HuH-7 (cell line): ENCODE measurements at places on chromosomes 5 and 9.
A peak's percentile ranks its signal among the peaks of the same experiment; 100 is the strongest.

GRCh38 chr5:144812763-144813162 is 642.1 kb downstream of the KCTD16 start:
- no peak for DNase-seq

DNA sequence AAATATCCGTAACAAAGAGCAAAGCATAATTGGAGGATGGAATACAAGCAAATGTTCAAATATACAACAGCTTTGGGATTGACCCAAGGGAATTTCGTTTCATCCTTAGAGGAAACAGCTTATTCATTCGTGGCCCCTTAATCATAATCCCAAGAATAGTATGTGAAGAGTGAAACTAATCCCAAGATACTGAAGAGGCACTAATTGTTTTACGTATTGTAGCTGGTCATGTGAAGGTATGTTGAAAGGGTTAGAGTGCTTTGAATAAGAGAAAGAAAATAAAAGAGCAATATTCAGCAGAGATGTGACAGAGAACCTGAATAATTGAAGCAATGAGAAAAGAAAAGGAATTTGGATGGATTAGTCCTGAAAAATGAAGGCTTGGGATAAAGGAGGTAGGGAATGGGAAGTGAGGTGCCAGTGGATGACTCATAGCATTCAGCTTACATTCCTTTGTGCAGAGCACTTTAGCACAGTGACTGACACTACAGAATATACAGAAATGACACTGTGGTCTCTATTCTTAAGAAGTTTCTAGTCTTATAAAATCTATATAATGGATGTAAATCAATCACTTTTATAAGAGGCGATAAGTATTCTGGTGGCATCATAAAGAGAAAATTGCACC is 221.9 kb downstream of the TLR4 start:
- no peak for DNase-seq

GRCh38 chr9:3548648-3549047 is 22.8 kb upstream of the RFX3 start:
- DNase-seq, result no peak

- no peak for DNase-seq
Measured at GRCh38 chr5:19853616-19854240, 134.3 kb downstream of the CDH18 start.

DNA sequence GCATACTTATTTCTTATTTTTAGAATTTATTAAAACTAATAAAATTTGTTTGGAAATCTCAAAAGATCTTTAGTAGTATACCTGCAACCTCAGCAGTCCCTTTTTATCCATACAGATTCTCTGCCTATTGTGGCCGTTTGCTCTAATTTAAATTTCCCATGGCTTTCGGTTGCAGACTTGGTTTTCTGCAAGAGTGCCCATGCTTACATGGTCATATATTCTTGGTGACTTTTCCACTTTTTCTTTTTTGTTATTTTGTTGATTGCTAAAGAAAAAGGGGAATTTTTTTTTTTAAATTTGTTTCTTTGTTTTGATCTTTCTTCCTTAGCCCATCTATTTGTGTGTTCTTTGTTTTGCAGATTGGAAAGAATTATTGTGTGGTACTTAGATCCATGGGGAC is 20.6 kb downstream of the ZCCHC7 start:
- DNase-seq, result no peak

- no peak for DNase-seq
Measured at GRCh38 chr5:33490071-33490665, 49.4 kb downstream of the TARS1 start.

- no peak for DNase-seq
Measured at GRCh38 chr9:96603305-96604003, 16.2 kb downstream of the CDC14B start.

GRCh38 chr9:69444791-69445190 is 119.8 kb downstream of the ENTREP1 start:
- DNase-seq, result no peak

DNA sequence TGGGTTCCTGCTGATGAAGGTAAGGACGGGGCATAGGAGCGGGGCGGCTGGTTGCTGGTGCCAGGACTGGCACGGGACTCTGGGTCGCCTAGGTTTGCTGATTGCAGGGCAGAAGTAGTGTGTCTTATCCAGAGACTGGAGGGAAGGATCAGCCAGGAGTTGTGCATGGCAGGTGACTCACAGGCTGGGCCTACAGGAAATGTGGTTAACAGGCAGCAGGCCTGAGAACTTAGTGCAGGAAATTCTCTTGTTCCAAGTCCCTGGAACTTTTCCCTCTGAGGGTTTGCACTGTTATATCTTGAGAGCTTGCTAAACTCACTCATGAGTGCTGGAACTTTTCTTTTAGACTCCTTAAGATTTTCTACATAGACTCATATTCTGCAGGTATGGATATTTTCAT is 95.1 kb downstream of the ANXA2R start:
- no peak for DNase-seq

- DNase-seq, result no peak
Measured at GRCh38 chr9:109886041-109886440, 106.0 kb downstream of the PALM2AKAP2 start.

GRCh38 chr5:95256991-95257390 is 27.9 kb downstream of the MCTP1 start:
- DNase-seq, result no peak

DNA sequence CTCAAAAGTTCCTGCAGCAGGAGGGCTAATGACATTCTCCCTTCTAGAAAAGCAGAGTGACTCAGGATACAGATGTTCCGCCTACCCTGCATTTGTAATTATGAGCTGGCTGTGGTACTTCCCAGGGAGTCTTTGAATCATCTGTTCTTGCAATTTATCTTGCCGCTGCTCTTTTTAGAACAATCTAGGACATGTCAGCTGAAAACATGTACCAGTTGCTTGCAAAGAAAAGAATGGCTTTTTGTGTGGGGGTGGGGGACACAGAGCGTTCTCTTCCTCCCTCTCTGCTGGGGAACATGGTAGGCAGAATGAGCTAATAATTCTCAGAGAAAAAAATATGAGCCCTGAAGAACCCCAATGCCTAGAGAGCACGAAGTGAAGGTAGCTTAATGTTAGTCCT is 51.7 kb upstream of the TUT7 start:
- no peak for DNase-seq

GRCh38 chr9:20396509-20396908 is 225.8 kb downstream of the MLLT3 start:
- no peak for DNase-seq

- peak; percentile 41 for DNase-seq
Measured at GRCh38 chr5:78295035-78295961, 800 bp upstream of the AP3B1 start.

- DNase-seq, result no peak
Measured at GRCh38 chr5:41306005-41306404, 92.7 kb upstream of the C6 start.

DNA sequence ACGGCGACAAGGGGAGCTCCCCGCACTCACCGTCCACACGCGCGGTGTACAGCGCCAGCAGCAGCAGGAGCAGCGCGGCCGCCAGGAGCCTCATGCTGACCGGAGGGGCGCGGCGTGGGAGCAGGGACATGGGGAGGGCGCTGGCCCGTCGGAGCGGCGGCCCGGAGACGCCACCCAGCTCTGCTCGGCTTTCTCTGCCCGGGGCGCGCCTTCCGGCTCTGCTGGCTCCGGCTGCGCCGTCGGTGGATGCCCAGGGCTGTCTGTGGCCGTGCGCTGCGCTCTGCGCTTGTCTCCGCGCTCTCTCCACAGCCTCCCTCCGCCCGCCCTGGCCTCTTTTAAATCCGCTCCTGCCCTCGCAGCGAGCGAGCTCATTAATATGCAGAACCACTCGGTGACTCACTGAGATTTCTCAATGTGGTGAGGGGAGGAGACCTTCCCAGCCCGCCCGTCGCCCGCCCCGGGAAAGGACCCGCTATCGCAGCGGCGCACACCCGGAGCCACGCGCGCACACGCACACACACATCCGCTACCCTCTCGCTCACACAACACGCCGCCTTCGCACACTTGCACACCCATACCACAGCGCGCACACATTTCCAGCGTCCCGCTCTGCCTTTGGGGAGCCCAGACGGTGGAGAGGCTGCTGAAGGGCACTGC is at the start of gene CXCL14:
Gene CXCL14 (minus strand): TSS at position 307 of the 657 bp plus-strand sequence. CDS start 213 bp downstream, at position 94.
- DNase-seq, result no peak

DNA sequence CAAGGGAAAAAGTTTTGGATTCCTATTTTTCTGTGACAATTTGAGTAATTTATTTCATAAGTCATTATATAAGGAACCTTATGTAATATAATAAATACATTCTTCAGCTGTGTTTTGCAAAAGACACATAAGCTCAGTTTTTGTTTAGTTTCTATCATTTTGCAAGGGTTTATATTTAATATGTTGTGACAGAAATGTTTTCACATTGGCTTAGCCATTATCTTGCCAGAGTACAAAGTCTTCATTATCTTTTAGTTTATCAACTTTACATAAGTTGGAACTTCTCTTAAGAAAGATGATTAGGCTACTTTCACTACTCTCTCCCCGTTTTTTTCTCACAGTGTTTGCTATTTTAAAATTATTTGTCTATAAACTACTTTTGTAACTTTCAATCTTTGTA is 54.8 kb downstream of the ERCC6L2 start:
- DNase-seq, result no peak

DNA sequence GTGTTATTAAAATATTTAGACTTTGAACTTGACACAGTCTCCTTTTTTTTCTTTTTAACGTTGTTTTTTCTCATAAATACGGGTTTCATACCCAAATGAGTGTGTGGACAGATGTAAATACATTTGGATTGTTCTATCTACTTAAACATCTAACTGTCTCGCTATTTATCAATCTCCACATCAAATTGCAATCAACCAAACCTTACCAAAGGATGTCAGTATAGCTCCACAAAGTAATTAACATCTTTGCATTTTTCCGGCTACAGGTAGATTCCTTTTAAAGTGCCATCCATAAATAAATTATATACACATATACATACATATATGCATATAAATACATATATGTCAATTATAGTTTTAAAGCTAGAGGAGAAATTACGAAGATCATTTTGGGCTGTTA is 705 bp upstream of the CDH10 start:
- no peak for DNase-seq

GRCh38 chr5:72369711-72370110 is 49.5 kb downstream of the PTCD2 start:
- no peak for DNase-seq

DNA sequence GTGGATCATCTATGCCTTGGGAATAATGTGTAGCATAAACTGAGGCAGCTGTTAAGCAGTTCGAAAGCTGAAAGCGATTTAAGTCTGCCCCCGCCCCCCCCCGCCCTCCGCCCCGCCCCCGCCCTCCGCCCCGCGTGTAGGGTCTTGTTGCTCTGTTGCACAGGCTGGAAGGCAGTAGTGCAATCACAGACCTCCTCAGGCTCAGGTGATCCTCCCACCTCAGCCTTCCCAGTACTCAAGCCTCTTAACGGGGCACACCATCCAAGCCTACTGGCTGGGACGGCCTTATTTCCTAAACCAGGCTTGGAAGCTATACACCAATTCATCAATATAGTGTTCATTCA is 945 bp downstream of the ANKDD1B start:
- peak; percentile 47 for DNase-seq

DNA sequence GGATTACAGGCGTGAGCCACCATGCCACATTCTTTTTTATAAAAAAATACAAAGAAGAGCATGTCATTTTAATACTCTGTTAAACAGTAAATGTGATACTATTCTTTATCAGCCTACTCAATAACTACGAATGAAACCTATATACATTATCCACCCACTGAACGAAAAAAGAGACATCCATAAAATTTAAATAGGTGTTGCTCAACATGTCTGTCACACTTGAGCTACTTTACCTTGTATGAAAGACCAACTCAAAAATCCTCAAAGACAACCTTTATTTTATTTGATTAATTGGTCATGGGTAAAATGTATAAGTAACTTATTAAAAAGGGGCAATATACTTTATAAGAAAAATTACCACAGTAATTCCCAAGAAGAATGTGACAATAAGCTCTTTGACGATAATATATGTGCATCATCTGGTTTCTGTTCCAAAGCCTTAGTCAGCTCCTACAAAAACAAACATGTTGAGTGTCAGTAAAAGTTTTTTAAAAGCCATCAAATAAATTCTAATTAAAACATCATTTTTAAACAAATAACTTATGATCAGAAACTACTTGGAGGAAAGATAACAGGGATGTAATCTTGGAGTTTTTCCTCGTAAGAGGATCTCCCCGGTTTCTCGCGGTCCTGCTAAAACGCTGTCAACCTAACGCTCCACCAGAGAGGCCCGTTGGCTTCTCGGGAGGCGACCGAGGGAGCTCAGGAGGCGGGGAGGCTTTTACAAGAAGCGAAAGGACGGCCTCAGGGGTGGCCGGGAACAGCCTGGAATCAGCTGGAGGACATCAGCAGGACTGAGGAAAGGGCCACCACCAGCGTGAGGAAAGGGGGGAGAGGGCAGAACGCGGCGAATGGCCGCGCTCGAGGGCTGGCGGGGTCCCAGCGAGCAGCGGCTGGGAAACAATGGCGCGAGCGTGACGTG is 13.5 kb upstream of the ANKRD18B start:
- DNase-seq, result peak; percentile 28

DNA sequence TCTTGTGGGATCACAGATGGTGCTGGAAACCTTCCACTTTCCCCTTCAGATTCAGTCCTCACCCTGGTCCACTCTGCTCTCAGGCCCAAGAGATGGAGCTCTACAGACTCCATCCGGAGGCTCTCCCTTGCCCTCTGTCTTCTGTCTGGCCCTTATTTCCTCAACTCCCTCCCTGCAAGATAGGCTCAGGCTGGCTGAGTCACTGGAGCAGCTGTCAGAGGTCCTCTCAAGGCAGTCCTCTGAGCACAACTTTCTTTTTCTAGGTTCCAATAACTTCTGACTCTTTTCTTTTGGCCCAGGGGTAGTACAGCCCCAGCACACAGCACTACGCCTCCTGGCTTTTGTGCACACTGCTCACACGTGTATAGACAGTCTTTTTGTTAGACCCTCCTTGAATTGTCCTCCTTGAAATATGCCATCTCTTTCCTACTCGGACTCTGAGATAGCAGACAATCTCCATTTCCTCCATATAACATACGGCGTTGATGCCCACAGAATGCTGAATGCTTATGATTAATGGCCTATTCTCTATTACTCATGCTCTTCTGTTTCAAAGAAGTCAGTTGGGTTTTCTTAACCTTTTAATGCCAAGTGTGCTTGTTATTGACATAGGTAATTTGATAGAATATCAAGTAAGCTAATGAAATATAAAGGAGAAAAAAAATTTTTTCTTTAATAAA is 193.1 kb downstream of the SLC12A2 start:
- DNase-seq, result no peak

- no peak for DNase-seq
Measured at GRCh38 chr9:131346559-131346958, 47.3 kb upstream of the PRRC2B start.

DNA sequence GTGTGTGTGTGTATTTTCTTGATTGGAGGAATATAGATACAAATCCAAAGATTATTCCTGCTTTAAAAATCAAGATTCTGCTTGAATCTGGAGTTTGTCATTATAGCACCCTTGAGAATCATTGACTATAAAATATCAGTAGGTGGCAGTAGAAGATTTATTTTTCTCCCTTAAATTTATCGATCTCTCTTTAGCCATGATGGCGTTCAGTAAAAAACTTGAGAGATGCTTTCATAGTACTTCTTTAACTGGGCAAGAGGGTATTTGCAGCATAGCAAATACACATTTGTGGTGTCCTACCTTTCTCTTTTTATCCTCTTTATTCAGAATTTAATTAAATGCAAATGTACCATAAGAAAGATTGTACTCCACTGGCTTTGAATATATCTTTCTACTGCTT is 307.7 kb downstream of the ADGRV1 start:
- peak; percentile 28 for DNase-seq

GRCh38 chr9:6549106-6549800 is 96.3 kb downstream of the GLDC start:
- DNase-seq, result no peak

- no peak for DNase-seq
Measured at GRCh38 chr5:77438071-77438470, 54.0 kb downstream of the WDR41 start.
